Eye (tissue), 1 donor: ENCODE measurements at places on chromosomes 2 and 18.

DNA sequence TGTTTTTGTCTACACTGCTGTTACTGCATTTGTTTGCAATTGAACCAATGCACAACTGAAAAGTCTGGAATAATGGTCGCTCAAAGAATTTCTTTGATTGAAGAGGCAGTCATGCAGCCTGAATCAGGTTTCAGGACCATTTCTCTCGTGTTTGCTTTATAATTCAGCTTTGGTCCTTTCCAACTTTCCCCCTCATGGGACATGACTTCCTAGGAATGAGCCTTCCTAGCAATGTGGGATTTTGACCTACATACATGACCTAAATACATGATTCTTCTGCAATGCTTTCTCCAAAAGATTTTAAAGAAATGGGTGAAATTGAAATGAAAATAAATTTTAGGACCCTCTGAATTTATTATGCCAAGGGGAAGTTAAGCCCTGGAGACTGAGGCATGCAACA is 197.4 kb downstream of the MREG start:
- DNase-seq = no peak

- peak; percentile 86 for DNase-seq
Measured at GRCh38 chr18:76494231-76495005, 624 bp downstream of the ZNF516 start.

DNA sequence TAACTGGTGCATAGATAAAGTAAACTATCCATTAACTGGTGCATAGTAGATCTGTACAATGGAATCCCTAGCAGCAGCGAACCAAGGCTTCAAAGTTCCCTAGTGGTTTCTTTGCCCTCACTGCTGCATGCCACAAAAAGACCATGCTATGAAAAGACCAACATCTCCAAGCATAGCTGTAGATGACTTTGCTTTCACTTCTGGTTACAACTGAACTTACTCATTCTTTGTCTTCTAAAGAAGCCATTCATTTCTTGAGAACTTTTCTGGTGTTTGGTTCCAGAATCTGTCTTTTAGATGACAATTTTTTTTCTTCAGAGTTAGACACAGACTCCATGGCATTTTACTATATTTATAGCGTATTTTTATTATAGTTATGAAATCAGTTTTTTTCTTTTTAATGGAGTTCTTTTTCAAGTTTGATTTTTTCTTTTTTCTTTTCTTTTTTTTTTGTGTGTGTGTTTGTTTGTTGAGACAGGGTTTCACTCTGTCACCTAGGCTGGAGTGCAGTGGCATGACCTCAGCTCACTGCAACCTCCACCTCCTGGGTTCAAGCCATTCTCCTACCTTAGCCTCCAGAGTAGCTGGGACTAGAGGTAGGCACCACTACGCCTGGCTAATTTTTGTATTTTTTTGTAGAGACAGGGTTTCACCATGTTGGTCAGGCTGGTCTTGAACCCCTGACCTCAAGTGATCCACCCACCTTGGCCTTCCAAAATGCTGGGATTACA is 63.6 kb downstream of the SLC35F5 start:
- DNase-seq = no peak

DNA sequence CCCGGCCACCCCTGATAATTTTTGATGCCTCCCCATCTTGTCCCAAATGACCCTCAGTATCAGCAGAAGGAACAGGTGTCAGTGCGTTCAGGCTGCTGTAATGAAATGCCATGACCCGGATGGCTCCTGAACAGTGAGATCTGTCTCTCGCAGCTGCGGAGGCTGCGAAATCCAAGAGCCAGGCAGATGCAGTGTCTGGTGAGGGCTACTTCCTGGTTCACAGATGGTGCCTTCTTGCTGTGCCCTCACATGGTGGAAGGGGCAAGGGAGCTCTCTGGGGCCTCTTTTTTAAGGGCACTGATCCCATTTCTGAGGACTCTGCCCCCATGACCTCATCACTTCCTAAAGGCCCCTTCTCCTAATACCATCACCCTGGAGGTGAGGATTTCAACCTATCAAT is 152.2 kb downstream of the TWIST2 start:
- no peak for DNase-seq

GRCh38 chr18:13180614-13181375 is 37.8 kb upstream of the LDLRAD4 start:
- DNase-seq = no peak
